ENCODE measurements at places on chromosomes 3 and 15. TPM values are rescaled to one million over a fixed set of nuclear protein-coding genes. Genes with fewer than 3 reads are reported as not detected.

The EEF1AKMT4 gene
- 5.4 TPM for total RNA-seq

The CNTN6 gene
- total RNA-seq: not detected

The TRMT10C gene
- 17.8 TPM for total RNA-seq

The PLSCR4 gene
- total RNA-seq: 57.0 TPM

The NPAP1 gene
- total RNA-seq: 0.22 TPM

The PPARG gene
- total RNA-seq: 19.3 TPM

The SENP8 gene
- total RNA-seq: 1.8 TPM

The C3orf52 gene
- total RNA-seq: 1.5 TPM

The EOMES gene
- 12.3 TPM for total RNA-seq

The CHDH gene
- 0.43 TPM for total RNA-seq

The SEMA5B gene
- total RNA-seq: not detected

The CTXN2 gene
- total RNA-seq: not detected

The GOLGA6A gene
- total RNA-seq: not detected

The PLA2G4E gene
- total RNA-seq: not detected

The TM4SF4 gene
- total RNA-seq: not detected

The APBA2 gene
- total RNA-seq: 19.2 TPM

The MYH15 gene
- total RNA-seq: 0.33 TPM

The RNF168 gene
- total RNA-seq: 27.2 TPM

The KIF9 gene
- total RNA-seq: 5.8 TPM

The CADPS gene
- 3.6 TPM for total RNA-seq

The INSYN1 gene
- 2.8 TPM for total RNA-seq

The COL6A5 gene
- not detected for total RNA-seq

The FGD5 gene
- total RNA-seq: 62.5 TPM

The RAF1 gene
- 153 TPM for total RNA-seq

The CADM2 gene
- 0.60 TPM for total RNA-seq

The KCNMB2 gene
- total RNA-seq: not detected

The CPNE9 gene
- total RNA-seq: not detected

The GOLGA8K gene
- total RNA-seq: 1.5 TPM

The PHLDB2 gene
- 78.6 TPM for total RNA-seq

The IMPG2 gene
- 0.46 TPM for total RNA-seq

The ARGFX gene
- not detected for total RNA-seq

The GPR149 gene
- total RNA-seq: not detected

The TMEM212 gene
- not detected for total RNA-seq

The CYP1A2 gene
- total RNA-seq: not detected

The KCNAB1 gene
- total RNA-seq: 4.0 TPM

The GALNT15 gene
- 48.6 TPM for total RNA-seq

The MORC1 gene
- total RNA-seq: 0.14 TPM

The CNTN4 gene
- total RNA-seq: 3.5 TPM

The BRPF1 gene
- total RNA-seq: 26.5 TPM

The CCDC13 gene
- total RNA-seq: 1.1 TPM

The TLR9 gene
- 4.5 TPM for total RNA-seq

The KATNBL1 gene
- 86.3 TPM for total RNA-seq

The INAFM2 gene
- total RNA-seq: 16.8 TPM

The MRPS25 gene
- total RNA-seq: 66.9 TPM

The GRIP2 gene
- 1.2 TPM for total RNA-seq

The CHST13 gene
- 3.2 TPM for total RNA-seq

The HYAL1 gene
- 172 TPM for total RNA-seq

The CDCP1 gene
- total RNA-seq: 1.0 TPM

The ITIH1 gene
- total RNA-seq: 0.85 TPM

The FMN1 gene
- 28.3 TPM for total RNA-seq

The ARPP21 gene
- not detected for total RNA-seq

The CAPN7 gene
- 61.0 TPM for total RNA-seq

The LRRIQ4 gene
- not detected for total RNA-seq

The NANOGP8 gene
- not detected for total RNA-seq

The WNT7A gene
- 2.4 TPM for total RNA-seq

The TNFSF10 gene
- 156 TPM for total RNA-seq

All from spleen (tissue), 13 donors.